Kasumi-1 (cell line): ENCODE measurements at places on chromosomes 7 and 10.

- DNase-seq, result peak; percentile 97
These were observed 153.6 kb downstream of the CELF2 start for GRCh38 chr10:11170993-11171851.

DNA sequence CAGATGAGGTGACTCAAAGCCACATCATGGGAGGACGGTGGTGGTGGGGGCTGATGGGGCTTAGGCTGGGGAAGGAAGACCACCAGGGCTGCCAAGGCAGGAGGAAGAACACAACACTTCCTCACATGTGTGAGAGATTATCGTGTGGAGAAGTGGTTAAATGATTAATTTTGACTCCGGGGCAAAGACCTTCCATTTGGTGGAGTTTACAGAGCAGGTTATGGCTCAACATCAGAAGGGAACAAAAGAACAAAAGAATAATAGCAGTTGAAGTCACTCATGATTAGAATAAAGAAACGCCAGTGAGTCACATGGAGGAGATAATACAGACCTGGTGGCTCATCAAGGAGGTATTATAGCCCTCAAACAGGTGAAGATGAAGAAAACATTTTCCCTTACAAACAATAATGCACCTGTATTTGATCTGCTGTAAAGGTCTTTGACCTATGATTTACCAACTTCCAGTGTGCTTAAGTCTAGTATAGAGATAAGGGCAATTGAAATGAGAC, 170.1 kb downstream of the PKD1L1 start:
- DNase-seq, result no peak

DNA sequence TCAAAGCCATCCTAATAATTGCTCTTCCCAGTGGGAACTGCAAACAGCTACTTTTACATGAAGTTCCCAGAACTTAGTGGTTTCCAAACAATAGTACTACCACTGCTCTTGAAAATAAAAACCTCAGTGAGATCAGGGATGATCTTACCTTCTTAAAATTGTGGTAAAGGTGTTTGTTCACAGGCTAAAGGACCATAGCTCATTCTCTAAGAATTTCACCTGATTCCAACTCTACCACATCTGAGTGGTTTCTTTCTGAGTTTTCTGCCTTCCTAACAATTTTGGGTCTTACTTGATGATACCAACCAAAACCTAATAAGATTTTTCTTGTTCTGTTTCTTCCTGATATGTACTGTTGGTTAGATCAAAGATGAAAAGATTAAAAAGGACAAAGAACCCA, 45.6 kb upstream of the AGBL3 start:
- DNase-seq, result no peak

GRCh38 chr7:115600207-115600606, 430.4 kb downstream of the TFEC start:
- DNase-seq, result no peak

- DNase-seq, result no peak
These were observed 91.2 kb downstream of the KAT6B start for GRCh38 chr10:74917481-74918077.

GRCh38 chr10:127790066-127790624, 53.2 kb downstream of the FOXI2 start:
- peak; percentile 87 for DNase-seq
